Activated naive CD4-positive, alpha-beta T cell (primary cell): ENCODE measurements at places on chromosomes 7 and 10.

GRCh38 chr7:107125475-107125874 is 43.3 kb upstream of the HBP1 start:
- no peak for DNase-seq

DNA sequence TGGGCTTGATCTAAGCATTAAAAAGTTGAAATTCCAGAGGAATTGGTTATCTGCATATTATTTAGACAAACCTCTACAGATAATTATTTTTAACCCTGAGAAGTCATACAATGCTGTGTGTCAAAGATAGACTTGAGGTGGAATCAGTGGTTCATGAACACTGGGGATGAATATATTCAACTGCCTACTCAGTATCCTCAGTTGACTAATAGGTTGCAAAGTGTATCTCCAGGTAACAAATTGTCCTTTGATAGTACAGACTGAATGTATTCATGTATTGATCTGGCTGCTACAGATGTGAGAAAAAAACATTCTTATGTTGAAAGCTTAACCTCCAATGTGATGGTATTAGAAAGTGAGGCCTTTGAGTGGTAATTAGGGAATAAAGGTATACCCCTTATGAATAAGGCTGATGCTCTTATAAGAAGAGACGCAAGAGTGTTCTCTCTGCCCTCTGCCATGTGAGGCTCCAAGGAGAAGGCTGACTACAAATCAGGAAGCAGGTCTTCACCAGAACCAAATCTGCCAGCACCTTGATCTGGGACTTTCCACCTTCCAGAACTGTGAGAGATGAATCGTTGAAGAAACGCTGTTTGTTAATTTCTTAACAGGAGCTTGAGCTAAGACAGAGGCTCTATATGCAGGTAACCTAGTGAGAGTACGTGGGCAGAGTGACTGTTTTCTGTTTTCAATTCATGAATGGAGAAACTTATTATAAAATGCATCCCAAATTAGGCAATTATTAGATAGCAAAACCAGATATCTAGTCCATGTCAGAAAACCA is 7.5 kb downstream of the MRPL32 start:
- DNase-seq = no peak

- DNase-seq = no peak
These were observed 17.7 kb downstream of the RAB19 start for GRCh38 chr7:140421521-140421920.

DNA sequence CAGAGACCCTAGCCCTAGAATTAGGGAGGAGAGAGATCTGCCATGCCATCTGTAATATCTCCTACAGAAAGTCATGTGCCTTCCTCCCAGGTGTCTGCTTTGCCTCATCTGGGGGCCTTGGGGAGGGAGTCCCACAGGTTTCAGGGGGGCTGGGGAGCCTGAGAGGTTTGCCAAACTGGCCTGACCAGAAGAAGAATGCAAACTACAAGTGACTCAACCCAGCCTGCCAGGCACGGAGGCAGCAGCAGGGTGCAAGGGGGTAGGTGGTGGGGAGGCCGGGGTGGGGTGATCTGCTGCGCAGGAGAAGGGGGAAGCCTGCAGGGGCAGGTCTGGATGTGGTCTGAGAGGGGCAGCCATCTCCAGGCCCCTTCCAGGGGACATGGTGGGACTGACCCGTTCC is 9.6 kb upstream of the TRIM8 start:
- no peak for DNase-seq

DNA sequence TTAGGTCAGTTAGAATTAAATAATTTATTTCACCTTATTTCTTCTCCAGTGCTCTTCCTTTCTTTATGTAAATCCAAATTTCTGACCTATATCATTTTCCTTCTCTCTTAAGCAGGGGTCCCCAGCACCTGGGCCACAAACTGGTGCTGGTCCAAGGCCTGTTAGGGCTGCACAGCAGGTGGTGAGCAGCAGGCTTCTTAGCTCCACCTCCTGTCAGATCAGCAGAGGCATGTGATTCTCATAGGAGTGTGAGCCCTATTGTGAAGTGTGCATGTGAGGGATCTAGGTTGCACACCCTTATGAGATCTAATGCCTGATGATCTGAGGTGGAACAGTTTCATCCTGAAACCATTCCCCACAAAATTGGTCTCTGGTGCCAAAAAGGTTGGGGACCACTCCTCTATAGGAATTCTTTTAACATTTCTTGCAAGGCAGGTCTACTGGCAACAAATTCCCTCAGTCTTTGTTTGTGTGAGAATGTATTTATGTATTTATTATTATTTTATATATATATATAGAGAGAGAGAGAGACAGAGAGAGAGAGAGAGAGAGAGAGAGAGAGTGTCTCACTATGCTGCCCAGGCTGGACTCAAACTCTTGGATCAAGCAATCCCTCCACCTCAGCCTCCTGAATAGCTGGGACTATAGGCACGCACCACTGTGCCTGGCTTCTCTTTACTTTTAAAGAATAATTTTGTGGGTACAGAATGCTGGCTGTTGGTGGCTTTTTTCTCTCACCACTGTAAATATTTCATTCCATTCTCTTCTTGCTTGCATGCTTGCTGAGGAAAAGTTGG is 4.3 kb upstream of the ABCC2 start:
- DNase-seq = no peak
